GDM1 (cell line): ENCODE measurements at places on chromosomes 13 and 19.
A peak's percentile ranks its signal among the peaks of the same experiment; 100 is the strongest.

DNA sequence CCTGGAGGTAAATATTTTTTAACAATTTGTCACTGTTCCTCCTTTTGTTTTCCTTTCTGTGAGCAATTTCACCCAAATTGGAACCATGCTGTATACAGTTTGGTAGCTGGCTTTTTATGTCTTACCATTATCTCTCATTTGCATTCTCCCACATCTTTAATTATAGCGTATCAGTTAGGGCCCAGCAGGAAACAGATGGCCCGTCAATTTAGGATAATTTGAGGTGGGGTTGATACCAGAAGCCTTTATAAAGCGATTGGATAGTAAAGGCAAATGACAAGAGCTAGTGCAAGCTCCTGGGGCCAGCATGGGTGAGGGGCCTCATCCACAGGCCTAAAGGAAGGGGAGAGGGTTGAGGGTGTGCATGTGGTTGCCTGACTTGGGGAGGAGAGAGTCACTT is 3.8 kb upstream of the IFNL4 start:
- DNase-seq: peak; percentile 73

- DNase-seq: no peak
These were observed 30.7 kb downstream of the MIPEP start for GRCh38 chr13:23858546-23858945.

DNA sequence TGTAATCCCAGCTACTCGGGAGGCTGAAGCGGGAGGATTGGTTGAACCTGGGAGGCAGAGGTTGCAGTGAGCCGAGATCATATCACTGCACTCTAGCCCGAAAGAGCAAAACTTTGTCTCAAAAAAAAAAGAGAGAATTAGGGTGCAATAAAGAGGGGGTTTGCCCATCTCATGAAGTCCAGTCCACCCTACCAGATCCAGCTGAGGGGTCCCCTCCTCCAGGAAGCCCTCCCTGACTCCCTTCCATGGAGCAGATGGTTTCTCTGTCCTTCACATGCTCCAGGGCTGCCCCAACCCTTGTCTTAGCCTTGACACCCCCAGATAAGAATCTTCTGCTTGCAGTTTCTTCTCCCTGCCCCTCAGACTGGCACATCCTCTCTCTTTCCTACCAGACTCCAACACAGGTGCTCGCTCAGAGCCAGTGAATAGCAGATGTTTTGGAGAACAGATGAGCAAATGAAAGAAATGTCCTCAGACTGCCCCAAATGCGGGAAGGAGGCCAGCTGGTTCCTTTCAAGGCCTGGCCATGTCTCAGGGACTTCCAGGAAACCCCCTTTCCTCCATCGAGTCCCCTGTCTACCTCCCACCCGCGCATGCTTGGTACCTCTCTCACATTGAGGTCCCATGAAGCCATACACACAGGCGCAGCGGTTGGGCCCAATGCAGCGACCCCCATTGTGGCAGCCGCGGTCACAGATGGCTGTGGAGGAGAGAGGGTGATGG is 5.0 kb downstream of the FBN3 start:
- DNase-seq: no peak

DNA sequence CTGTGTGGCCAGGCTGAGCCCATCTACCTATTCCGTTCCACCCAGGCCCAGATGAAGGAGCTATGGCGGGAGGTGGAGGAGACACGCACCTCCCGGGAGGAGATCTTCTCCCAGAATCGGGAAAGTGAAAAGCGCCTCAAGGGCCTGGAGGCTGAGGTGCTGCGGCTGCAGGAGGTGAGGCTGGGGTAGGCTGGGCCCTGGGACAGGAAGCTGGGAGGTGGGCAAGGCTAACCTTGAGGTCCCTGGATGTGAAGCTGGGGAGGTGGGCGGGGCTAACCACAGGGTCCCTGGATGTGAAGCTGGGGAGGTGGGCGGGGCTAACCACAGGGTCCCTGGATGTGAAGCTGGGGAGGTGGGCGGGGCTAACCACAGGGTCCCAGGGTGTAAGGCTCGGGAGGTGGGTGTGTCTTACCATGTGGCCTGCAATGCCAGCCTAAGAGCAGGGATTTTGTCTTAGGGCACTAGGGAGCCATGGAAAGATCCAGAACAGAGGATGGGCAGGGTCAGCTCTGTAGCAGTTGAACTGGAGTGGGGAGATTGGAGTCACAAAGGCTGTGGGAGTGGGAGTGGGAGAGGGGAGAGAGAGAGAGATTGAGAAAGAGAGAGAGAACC is 36.9 kb downstream of the KCNC3 start:
- no peak for DNase-seq

- DNase-seq: peak; percentile 80
These were observed 3.9 kb downstream of the MIDN start for GRCh38 chr19:1252221-1252820.

DNA sequence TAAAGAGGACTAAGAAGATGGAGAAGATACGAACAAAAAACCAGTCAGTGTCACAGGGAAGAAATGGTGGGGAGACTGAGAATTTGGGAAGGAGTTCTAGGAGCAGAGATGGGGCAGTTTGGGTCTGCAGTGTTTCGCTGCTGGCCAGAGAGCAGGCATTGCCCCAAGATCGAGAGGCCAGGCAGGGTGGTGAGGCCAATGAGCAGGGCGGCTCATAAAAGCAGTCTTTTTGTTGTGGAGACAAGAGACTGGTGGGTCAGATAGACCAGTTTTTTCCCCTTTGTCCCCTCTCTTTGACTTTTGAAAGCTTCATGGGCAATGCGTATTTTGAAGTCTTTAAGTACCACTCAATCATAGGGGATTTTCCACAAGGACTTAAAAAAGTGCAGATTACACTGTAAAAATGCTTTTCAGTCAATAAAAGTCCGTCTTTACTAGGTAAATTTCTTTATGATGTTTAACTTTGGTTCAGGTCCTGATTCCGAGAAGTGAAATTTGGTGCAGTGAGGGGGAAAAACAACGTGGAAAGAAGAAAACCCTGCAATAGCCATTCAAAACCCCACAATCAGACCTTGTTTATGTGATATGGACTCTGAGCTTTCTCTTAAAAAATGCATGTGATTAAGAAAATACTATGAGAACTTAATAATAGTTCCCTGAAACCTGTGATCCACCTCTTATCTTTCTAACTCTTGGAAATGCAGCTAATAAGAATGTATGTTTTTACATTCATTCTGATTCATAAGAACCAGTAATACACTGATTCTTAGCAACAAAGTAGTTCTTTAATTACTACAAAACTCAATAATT is 338.9 kb downstream of the KLF5 start:
- DNase-seq: no peak

DNA sequence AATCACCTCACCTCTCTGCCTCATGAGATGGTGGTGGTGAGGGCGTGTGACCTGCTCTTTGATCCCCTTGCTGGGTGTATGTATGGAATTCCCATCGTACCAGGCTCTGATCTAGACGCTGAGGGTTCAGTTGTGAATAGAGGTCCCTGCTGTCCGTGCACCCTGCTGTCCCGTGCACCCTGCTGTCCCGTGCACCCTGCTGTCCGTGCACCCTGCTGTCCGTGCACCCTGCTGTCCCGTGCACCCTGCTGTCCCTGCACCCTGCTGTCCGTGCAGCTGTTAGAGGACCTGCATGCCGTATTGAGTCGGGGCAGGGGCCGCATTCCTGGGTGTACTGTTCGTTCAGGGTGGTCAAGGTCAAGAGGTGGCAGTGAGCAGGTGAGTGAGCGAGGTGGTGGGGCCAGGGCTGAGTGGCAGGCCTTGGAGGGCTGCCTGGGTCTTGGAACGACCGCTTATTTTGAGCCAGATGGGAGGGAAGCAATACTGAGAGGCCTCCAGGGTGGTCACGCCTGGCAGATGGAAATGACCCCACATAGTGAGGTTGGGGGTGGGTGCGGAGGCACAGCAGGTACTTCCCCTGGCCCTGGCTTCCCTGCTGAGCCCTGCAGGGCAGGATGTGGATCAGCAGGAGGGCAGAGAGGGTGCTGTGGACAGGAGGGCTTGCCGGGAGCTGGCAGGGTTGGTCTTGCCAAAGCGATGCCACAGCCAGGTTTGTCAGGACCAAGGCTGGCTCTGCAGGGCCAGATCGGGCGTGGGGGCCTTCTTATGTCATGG is 4.6 kb upstream of the EPN1 start:
- DNase-seq: no peak

GRCh38 chr19:47240996-47241918 is 10.3 kb upstream of the BBC3 start:
- DNase-seq: no peak

DNA sequence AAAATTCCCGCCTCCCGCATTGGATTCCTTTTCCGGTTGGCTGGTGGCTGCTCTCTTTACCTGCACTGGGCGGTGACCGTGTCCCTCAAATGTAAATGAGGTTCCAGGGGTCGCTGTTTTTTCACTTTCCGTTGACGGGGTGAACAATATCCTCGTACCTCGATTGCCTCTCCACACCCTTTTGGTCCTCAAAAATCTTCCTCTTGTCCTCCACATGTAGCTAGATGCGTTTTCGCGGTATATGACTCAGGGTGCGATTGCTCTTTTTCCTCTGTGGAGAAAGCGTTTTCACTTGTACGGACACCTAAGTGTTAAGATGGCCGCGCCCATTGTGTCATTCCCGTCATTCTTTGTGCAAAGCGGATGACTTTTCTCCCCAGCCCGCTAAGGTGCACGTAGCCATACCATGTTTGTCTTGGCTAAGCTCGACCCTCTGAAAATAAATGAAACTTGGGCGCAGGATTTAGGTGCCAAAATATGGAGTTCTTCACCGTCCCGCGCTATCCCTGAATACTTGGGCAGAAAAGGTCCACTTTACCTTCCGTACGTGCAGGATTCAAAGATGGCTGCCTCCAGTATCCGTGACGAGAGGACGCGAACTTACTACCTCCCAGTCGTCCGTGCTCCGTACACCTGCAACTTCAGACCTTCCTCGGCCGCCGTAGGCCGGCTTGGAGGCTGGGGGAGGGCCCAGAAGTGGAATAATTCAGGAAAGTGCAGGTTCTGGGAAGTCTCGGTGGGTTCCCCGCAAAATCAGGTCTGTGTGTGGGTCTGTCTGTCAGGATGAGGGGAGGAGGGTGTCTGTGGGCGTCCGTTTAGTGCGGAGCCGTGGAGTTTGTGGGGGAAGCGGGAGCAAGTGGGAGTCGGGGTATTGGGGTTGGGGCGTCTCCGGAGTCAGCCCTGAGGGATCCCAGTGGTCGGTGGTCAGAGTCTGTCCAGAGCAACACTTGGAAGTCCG is at the start of gene ZNF613:
TSS of gene ZNF613 (plus strand) at position 689 of the 958 bp plus-strand sequence. CDS start 8,749 bp downstream, outside the sequence.
- DNase-seq: peak; percentile 87

- no peak for DNase-seq
These were observed 6.2 kb upstream of the PHLDB3 start for GRCh38 chr19:43510713-43511112.

- no peak for DNase-seq
These were observed 49.9 kb downstream of the SOX21 start for GRCh38 chr13:94662274-94662945.

GRCh38 chr13:69300131-69300530 is 807.5 kb upstream of the ATXN8OS start:
- no peak for DNase-seq

DNA sequence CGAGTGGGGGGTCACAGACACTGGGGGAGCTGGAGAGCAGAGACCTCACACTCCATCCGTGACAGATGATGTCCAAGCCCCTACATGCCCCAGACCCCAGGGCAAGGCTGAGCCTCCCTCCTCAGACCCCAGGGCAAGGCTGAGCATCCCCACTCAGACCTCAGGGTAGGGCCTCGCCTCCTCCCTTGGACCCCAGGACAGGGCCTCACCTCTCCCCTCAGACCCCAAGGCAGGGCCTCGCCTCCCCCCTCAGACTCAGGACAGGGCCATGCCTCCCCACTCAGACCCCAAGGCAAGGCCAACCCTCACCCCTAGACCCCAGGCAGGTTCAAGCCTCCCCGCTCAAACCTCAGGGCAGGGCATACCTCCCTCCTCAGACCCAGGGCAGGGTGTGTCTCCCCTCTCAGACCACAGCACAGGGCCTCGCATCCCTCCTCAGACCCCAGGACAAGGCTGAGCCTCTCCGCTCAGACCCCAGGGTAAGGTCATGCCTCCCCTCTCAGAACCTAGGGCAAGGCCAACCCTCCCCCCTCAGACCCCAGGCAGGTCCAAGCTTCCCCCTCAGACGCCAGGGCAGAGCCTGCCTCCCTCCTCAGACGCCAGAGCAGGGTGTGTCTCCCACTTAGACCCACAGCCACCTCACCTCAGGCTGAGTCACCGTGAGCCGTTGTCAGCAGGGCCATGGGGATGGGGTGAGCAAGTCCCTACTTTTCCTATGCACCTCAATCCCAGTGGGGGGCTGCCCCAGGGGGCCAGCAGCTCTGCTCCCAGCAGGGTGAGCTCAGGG is 1.7 kb upstream of the S1PR4 start:
- DNase-seq: peak; percentile 10

DNA sequence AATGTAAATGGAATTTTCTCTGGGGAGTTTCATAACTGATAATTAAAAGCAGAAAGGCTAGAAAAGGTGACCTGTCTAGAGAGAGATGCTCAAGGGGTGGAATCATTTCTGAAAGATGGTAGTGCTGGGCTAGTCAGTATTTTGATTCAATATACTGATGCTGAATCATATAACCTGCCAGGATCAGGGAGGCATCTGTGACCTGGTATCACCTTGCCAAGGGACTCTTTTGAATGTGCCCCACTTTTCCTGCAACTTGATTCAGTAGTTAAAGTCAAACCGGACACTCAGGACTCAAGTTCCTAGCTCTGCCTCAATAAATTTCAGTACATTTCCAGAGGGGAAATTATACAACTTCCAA is 15.8 kb downstream of the LCP1 start:
- no peak for DNase-seq

GRCh38 chr13:41614671-41615527 is 157.5 kb downstream of the RGCC start:
- no peak for DNase-seq

GRCh38 chr13:110676595-110677587 is 29.0 kb downstream of the CARS2 start:
- DNase-seq: no peak

DNA sequence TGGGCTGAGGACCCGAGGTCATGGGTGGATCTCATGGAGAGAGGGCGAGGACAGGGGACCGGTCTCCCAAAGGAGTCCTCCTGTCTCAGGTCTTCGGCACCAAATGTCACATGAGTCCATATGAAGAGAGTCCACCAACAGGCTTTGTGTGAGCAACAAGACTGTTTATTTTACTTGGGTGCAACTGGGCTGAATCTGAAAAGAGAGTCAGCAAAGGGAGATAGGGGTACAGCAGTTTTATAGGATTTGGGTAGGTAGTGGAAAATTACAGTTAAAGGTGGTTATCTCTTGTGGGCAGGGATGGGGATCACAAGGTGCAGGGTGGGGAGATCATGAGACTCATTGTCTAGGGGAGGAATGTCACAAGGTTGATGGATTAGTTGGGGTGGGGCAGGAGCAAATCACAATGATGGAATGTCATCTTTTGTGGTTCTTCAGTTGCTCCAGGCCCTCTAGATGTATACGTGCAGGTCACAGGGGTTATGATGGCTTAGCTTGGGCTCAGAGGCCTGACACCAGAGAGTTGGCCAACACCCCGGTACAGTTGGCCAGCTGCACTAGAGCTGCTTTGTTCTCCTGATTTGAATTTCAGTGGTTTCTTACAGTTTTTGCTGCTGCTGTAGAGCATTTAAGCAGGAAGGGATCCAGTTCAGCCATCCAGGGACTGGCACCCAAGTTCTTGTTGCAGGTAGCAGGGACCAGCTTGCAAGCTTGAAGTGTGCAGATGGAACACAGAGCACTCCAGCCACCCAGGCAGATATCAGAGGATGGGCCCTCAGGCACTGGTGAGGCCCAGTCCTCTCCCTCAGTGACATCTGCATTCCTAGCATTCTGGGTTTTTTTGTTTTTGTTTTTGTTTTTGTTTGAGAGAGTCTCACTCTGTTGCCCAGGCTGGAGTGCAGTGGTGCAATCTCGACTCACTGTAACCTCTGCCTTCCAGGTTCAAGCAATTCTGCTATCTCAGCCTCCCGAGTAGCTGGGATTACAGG is 26.4 kb upstream of the IGFL1 start:
- no peak for DNase-seq

GRCh38 chr19:17706750-17707181 is 12.5 kb upstream of the MAP1S start:
- no peak for DNase-seq
